ENCODE measurements at places on chromosomes 3 and 15.

DNA sequence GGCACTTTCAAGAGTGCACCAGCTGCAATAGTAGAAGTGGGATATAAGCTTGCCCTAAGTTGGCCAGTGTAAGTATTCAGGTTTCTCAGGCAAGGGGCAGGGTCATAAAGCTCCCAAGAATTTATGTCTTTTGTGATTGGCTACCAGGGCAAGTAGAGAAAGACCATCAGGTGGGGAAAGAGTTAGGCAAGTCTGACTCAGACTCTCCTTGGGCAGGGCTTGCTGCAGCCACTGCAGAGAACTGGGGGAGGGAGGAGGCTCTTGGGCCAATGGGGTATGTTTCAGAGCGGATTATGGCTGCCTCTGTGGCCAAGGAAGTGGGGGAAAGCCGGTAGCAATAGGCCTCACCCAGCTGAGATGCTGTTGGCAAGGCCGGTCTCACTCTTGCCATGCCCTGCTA is 44.6 kb upstream of the SLC25A36 start:
- no peak for DNase-seq

DNA sequence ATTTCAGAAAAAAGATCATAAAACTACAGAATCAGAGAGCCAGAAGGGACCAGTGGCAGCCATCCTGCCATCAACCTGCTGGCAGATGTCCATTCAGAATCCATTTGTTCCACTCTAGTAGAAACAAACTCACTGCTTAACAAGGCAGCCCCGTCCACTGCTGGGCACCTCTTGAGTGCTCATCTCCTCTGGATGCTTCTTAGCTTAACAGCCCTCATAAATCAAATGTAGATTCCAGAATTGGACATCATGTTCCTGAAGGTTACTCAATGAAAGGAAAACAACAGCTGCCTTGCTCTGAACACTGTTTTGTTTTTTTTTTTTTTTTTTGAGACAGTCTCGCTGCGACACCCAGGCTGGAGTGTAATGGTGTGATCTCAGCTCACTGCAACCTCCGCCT is 37.3 kb downstream of the ABCC5 start:
- no peak for DNase-seq

DNA sequence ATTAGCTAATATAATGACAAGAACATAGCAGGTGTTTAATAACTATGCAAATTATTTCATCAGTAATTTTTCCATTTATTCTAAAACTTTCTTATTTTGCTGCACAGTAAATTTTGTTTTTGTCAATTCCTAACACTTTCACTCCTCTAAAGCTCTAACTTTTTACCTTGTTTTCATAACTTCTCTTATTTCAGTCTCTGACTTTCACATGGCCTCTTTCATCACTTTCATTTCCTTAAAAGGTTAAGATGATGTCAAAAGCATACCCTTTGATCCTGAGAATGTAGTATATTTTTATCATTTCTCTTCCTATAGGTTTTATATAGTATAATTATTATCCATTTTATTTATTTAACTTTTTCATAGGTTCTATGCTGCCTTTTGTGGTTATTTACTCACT is 1325.8 kb upstream of the ALCAM start:
- DNase-seq: no peak

GRCh38 chr3:56867671-56868070 is 65.9 kb upstream of the ARHGEF3 start:
- DNase-seq: no peak

DNA sequence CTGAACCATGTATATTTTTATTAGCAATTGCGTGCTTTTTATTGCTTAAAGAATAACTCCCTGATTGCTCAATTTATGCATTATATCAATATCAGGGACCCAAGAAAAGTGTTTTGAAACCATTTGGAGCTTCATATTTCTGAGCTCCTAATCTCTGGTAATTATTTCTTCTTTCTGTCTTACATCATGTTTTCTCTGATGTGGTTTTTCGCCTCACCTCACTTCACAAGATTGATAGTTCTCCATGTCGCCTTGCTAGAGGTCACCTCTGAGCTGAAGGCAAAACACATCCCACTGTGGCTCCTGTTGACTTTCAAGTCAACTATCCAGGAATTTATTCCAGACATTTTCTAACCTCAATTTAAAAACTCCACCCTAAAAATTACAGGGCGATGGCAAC is 837.4 kb downstream of the CADM2 start:
- no peak for DNase-seq

DNA sequence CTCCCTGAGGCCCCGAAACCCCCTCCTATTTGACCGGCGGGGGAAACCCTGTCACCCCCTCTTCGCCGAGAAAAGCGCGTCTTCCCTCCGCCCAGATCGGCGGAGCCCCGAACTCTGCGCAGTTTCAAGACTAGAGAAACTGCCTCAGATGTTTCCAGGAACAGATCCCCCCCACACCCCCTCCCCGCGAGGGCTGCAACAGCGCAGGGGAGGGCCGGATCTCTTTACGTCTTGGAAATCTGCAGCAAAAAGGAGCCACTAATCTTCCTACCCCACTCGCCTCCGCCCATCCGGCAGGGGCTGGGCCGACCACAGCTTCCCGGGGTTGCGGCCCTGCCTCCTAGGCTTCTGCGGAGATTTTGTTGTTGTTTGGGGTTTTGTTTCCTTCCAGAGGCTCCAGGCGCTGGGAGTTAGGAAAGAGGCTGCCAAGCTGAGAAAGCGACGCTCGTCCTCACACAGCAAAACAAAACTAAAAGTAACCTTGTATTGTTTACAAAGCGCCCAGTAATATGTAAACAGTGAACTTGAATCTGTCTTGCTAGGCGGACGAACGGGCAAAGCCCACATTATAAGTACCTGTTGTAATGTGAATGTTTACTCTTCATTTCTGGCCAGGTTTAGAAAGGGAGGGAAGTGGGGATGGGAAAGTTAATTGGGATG is 2.2 kb downstream of the FOXB1 start:
- DNase-seq: peak; percentile 95

DNA sequence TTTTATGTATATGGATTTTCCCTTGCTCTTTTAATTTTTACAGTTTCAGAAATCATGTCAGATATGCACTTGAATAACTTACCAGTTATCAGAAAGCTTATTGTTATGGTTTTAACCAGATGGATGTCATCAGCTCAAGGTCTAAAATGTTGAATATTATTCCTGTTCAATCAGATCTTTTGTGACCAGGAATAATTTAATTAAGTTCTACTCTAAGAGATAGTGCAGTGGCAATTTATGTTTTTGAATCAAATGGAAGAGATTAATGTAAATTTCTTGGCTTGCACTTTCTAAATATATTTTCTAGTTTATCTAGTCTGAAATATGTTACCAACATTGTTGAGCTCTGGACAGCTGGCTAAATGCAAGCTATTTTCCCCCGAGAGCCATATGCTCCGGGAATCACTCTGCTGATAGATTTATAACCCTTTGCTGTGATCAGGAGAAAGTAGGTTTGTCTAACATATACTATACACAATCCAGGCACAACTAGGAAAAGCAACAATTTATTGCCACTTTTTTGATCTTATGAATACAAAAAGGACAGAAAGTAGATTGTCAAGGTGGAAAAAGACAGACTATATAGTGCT is 76.8 kb upstream of the CD96 start:
- no peak for DNase-seq

- no peak for DNase-seq
Measured at GRCh38 chr3:69343875-69344274, 42.0 kb downstream of the FRMD4B start.

GRCh38 chr3:151431940-151432339 is 28.9 kb downstream of the IGSF10 start:
- DNase-seq: no peak

- no peak for DNase-seq
Measured at GRCh38 chr3:172084871-172085556, 45.6 kb downstream of the FNDC3B start.

DNA sequence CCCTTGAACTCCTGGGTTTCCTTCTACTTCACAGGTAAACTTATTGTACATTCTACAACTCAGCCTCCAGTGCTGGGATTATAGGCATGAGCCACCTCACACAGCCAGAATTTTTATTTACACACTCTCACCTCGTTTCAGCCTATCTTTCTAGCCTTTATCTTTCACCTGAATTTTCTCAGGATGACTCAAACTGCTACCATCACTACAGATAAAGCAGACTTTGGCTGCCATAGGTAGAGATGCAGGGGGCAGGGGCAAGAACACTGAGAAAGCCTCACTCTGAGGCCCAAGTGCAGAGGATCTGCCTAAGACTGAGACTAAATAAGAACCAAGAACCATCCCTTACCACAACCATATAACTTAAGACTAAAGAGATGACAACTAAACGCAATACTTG is 59.0 kb downstream of the ETFA start:
- no peak for DNase-seq

- peak; percentile 50 for DNase-seq
Measured at GRCh38 chr3:10697918-10698317, 118.1 kb upstream of the SLC6A11 start.

- no peak for DNase-seq
Measured at GRCh38 chr3:129835198-129835597, 58.3 kb downstream of the TMCC1 start.

GRCh38 chr3:47266709-47267489 is 15.7 kb downstream of the KIF9 start:
- DNase-seq: no peak

DNA sequence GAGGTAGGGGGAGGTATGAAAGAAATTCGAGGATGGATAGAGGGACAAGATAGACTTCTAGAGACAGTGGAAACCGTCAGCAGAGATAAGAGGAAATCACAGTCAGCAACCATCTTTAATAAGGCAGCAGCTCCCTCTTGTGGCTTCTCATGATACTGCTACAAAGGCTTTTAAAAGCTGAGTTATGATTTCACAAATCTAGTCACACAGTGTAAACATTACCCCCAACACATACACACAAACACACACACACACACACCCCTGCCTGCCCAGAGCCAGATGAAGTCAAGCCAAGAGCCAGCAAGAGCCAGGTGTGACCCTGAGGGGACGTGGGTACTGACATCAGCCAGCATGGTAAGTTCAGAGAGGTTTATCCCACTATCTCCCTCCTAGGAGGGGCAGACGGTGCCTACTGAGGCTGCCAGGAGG is 18.9 kb upstream of the TGM5 start:
- peak; percentile 76 for DNase-seq

DNA sequence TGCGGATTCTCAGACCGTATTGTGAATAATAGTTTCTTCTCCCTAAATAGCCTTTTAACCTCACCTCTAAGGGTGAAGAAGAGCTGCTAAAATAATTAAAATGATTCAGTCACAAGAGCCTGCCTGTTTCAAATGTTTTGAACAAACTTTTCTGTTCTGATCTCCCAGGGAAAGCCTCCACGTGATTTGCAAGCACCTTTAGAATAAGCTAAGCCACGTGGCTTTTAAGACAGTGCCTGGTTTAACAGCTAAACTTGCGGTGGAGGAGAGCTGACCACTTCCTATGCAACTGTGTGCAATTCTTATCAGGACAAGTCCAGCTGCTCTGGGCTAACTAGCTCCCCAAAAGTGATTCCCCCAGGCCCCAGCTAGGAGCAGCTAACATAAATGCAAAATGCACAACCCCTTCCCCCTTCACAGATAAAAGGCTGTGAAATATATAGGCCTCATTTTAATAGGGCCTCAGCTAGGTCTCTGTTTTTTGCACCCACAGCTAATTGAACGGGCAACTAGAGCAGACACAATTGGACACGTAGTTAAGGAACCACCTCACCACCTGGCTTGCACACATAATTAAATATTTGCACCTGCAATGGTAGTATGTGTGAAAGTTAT is 401.2 kb upstream of the NR2F2 start:
- no peak for DNase-seq

- DNase-seq: peak; percentile 42
Measured at GRCh38 chr3:29430558-29430971, 149.7 kb downstream of the RBMS3 start.

DNA sequence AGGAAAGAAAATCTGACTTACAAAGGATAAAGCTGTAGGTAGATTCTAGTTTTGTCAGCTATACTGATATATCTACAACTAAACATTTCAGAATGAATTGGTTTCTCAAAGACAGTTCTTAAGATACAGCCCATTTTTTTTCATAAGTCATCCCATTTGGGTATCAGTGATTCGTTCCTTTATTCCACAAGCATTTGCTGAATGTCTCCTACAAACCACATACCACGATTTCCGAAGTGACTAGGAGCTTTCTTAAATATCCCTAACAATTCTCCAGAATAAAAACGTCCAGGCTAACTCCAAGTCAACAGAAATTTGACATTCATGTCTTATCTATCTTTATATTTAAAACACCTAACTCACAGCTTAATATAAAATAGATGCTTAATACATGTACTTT is 59.8 kb downstream of the TP53BP1 start:
- DNase-seq: no peak

DNA sequence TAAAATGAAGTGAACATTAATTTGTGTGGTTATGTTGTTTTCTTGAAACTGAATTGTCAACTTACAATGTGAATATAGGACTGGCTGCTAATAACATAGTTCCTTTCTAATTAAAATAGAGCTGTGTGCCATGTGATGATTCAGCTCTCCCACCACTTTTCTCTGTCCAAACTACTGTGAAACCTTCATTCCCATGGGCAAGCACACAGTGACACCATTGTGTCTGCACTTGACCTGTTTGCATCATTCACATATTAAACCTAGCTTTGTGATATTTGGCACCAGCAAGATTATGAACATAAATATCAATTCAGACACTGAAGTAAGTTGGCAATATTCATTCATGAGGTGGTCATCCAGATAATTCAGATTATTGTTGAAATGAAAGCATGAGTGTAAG is 78.8 kb upstream of the TCF12 start:
- DNase-seq: no peak

GRCh38 chr3:42539871-42540714 is 37.6 kb downstream of the VIPR1 start:
- peak; percentile 78 for DNase-seq

DNA sequence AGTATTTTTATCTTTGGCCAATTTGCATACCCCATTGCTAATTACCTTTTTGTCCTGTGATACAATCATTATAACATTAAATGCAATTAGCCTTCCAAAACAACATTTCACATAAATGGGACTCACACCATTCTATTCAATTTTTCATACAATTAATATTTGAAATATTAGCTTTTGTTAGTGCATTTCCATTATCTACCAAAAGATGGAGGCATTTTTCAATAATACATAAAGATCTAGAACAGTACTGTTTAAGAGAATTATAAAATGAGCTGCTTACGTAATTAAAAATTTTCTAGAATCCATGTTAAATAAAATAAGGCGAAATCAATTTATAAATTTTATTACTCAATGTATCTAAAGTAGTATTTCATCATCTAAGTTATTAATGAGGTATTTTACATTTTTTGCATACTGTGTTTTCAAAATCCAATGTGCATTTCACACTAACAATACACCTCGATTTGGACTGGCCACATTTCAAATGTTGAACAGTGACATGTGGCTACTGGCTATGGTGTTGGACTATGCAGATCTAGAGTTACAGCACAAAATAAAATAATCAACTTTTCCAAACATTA is 74.3 kb downstream of the TJP1 start:
- DNase-seq: no peak

DNA sequence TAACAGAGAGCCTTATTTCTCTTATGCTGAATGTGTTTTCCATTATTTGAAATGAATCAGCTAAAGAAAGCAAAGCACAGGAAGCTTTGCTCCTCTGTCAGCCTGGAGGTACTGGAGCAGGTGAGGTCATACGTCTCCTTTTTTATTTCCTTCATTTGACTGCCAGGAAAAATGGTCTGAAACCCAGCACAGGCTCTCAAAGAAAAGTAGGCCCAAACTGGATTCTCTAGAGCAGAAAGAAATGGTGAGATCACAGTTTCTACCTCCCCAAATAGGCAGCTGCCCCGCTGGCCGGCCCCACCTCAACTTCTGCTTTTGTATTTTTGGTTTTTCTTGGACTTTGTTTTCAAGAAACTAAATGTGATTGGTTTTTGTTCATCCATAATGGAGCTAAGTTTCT is 95.1 kb downstream of the RPL39L start:
- DNase-seq: no peak

GRCh38 chr15:47965297-47965696 is 155.5 kb upstream of the SLC24A5 start:
- DNase-seq: peak; percentile 13

Data from neural progenitor cell (in vitro differentiated cells).